ENCODE measurements at places on chromosomes 3 and 15.

DNA sequence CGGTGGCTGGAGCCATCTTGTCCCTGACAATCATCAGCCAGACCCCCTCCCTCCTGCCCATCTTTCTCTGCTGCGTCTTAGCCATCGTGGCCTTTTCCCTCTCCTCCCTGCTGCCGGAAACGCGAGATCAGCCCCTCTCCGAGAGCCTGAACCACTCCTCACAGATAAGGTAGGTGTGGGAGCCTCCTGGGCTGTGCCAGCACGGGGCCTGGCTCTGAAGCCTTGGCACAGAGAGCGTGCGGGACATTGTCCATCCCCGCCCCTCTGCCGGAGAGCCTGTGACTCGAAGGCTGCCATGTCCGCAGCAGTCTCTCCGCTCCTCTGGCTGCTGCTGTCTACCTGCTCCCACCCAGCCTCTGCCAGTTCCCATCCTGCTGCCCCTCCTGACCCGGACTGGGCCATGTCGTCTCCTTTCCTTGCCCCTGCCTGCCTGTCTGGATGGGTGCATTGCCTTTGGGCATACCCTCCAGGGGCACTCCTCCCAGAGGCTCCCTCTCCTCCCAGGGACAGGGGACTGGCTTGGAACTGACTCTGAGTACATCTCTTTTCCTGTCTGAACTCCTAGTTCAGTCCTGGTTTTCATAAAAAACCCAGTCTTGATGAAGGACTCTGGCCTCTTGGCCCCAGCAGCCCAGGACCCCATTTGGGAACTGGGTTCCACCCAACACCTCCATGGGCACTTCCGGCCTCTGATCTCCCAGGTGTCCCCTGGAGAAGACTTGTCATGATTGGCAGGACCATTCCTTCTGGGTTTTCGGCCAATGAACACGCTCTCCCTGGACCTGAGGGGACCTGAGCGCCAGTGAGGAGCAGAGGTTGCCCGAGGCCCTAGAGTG is 30.0 kb upstream of the XYLB start:
- no peak for DNase-seq

DNA sequence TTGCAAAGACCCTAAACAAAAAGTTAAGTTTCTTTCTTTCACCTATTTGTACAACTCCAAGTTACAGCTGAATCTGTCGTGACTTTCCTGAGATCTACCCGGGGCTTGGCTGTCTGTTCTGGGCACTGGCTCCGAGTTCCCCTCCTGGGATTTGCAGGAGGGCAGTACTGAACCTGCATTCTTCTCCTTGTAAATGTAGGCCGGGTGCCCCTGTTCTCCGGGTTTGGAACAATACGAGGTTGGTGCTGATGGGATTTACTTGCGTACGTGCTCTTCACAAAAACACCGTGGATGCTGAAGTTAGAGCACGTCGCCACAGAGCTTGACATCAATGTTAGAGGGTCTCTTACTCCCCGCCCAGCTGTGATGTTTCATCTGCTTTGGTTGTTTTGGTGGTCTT is 48.1 kb downstream of the KLHL25 start:
- no peak for DNase-seq

DNA sequence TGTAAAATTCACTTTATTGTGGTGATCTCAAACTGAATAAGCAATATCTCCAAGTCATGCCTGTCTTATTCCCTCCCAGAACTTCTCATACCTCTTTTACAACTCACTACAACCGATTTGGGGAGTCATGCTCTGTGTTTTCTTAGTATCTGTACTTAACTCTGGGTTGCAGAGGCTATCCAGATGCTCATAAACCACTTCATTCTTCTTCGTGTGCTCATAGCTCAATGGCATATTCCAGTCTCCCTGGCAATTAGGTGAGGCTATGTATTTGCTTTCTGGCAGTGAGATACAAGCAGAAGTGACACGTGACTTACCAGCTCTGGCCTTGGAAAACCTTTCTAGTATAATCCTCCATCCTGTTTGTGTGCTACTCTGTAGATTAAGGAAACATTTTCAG is 360.9 kb downstream of the ZNF385D start:
- no peak for DNase-seq

DNA sequence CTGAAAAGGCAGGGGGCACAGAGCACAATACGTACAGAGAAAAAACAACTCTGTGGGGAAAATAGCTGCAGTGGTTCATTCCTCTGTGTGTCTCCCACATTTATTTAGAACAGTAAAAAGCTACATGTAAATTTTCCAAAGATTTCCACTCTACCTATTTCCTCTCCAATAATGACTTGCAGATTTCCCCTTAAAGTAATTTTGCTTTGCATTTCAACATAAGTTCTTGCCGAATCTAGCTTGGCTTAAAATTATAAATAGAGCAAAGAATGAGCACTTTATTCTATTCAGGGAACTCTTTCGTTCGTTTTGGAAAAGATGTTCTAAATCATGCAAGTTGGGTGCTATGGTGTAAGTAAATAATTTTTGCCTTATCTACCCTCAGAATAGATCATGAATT is 58.2 kb upstream of the NR2E3 start:
- no peak for DNase-seq

- no peak for DNase-seq
Observed at GRCh38 chr15:83844742-83845141, 190.8 kb downstream of the ADAMTSL3 start.

DNA sequence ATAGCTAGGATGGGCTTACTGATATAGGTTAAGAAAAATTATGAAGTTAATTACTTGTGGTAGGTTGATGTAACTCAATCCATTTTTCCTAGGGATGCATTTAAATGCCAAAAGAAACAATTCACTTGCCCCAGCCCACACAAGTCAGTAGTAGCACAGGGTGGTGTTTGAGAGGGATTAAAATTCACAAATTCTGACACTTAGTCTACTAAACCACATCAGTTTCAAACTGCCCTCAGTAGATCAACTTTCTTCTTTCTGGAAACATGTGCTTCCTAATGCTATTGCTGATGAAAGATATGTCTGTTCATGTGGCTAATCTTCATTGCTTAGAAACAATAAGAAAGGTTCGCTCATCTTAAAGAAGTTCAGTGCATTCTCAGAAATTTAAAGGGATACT is 160.6 kb downstream of the EPHA3 start:
- DNase-seq, result no peak

DNA sequence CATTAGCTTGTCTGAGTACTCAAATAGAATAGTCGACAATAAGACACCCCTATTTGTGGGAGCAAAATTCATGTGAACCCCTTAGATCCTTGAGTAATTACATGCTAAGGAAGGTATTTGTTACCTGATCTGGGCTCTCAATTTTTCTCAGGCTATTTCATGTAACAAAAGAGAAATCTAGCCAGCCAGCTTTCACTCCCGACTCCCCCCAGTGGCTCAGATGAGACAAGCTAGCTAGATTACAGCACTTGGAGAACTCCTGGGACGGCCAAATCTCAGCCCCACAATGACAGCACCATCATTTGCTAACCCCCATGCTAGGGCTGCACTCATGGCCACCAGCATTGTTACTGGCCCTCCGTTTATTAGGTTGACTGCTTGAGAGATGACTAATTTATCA is 41.3 kb downstream of the GLDN start:
- DNase-seq, result no peak

- DNase-seq, result no peak
Observed at GRCh38 chr3:126340081-126340511, 17.1 kb downstream of the KLF15 start.

GRCh38 chr3:146195030-146195429 is 34.0 kb upstream of the PLOD2 start:
- DNase-seq, result no peak

Data from NCI-H1048 (cell line).